H1 (cell line): ENCODE measurements at places on chromosomes 3 and 15. TPM values are rescaled to one million over a fixed set of nuclear protein-coding genes. Genes with fewer than 3 reads are reported as not detected.

GRCh38 chr3:104629038-104629437 is 737.7 kb upstream of the ALCAM start:
- DNase-seq: no peak

DNA sequence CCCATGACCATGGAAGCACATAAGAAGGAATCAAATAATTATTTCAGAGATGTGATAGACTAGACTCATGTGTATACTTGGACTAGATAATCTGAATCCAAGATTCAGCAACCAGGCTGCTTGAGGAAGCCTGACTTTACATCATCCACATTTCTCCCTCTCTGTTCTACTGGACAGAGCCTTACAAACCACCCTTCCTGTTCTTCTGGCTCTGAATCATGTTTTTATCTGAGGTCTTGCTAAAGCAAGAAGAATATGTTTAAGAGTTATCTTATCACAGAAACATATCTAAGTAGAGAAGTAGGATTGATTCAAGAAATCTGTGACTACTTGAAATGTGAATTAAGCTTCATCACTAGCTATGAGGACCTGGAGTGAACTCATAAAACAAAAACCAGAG is 71.1 kb upstream of the SLC24A5 start:
- no peak for DNase-seq

DNA sequence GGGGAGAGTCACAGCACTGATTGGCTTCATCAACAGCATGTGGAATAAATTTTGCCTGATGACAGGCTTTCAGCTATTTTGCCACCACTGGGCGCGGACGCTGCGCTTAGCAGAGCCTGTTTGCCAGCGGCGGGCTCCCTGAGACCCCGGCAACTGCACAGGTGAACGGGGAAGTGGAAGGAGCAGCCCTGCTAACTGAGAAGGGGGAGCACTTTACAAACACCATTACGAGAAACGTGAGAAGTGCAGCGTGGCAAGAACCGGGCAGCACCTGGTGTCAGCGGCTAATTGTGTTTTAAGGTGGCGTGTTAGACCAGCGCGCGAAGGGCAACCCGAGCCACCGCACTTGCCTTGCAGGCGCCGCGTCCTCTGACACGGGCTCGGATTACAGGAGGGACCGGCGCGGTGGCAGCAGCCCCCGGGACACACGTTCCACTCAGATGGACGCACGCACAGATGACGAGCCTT is 307.8 kb upstream of the ARRDC4 start:
- DNase-seq: no peak

Gene COL6A5
- 0.06 TPM in 1 of 2 replicates, not detected in the other for total RNA-seq

Gene IL17RE
- 4.4 and 4.9 TPM in 2 replicates for total RNA-seq

- no peak for DNase-seq
Observed at GRCh38 chr3:39705351-39705900, 104.0 kb upstream of the MYRIP start.

- no peak for DNase-seq
Observed at GRCh38 chr15:69914040-69914439, 183.7 kb downstream of the TLE3 start.

- no peak for DNase-seq
Observed at GRCh38 chr3:150751781-150752263, 11.1 kb downstream of the SIAH2 start.

GRCh38 chr3:51336261-51336660 is 48.8 kb upstream of the MANF start:
- DNase-seq: no peak
